ENCODE measurements at places on chromosomes 12 and 14.

- no peak for DNase-seq
Measured at GRCh38 chr12:28870839-28871440, 278.1 kb upstream of the FAR2 start.

DNA sequence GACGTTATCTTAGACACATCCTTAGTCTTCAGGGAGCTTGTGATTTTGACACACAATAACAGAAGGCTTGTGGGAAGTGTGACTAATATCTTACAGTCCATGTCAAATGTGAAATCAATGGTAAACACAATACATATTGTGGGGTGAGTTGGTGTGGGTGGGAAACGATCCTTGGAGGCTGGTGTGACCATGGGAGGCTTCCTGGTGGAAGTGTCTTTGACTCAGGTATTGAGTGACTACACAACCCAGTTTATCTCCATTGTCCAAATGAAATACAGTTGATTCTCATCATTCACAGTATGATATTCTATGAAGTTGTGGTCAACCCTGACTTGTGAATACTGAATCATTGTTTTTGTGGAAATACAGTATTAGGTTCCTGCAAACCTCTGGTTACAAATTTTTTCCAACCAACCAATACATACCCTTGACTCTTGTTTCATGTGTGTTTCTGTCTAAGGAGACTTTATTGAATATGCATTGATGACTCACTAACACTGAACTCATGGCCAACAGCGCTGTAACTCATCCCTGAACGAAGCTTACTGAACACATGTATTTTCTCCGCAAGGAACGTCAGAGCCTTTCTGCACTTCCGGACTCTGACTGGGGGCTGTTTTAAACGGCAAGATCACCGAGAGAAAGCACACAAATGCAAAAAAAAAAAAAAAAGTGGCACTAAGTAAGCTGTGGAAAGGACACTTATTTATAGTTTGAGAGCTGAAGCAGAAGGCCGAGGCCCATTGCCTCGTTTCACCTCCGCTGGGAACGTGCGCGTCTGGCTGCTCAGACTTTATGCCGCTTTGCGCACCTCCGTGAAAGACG lies 59.0 kb downstream of the CLMN start:
- no peak for DNase-seq

GRCh38 chr14:41187868-41188267 lies 418.8 kb upstream of the LRFN5 start:
- DNase-seq, result no peak

GRCh38 chr12:61797266-61797665 lies 462.9 kb upstream of the USP15 start:
- no peak for DNase-seq

- no peak for DNase-seq
Measured at GRCh38 chr12:53214687-53215455, 7.8 kb upstream of the ITGB7 start.

DNA sequence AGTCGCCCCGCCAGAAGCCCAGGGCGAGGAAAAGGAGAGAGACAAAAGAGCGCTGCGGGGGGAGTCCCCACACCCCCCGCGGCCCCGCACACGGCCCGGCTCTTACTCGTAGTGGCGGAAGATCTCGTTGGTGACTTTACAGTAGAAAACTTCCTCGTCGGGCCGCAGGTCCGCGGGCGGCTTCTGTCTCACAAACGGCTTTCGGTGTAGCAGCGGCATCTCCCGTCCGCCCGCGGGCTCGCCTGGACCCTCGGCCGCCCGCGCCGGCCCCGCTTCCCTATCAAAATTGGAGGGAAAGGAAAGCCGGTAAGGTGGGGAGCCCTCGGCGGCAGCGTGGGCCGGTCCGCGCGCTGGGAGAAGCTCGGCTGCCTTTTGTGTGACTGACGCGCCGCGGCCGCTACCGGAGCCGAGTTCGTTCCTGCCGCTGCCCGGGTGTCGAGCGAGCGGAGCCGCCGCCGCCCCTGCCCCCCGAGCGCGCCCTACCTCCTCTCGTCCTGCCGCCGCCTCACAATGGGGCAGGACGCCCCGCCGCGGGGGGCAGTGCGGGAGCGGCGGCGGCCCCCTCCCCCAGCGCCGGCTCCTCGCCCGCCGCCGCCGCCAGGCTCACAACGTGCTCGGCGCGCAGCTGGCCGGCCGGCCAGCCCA lies 652 bp downstream of the BAZ1A start:
- peak; percentile 55 for DNase-seq

GRCh38 chr12:70645494-70646317 lies 8.5 kb upstream of the PTPRB start:
- DNase-seq, result no peak

DNA sequence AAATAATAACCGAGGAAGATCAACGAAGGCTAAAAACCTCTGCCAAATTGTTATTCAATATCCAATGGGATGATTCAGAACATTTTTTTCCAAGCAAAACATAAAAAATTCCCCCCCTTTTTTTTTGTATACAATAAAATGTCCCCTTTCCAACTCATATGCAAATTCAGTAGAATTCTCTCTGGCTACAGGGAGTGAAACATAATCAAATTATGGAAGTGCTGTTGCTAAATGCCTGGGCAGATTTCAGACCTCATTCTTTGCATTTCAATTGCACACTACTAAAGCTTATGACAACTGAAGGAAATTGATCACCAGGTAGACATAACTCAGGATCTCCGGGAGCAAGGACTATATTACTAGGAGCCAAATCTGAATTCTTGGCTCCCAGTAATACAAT lies 51.0 kb downstream of the LMNTD1 start:
- DNase-seq, result no peak

DNA sequence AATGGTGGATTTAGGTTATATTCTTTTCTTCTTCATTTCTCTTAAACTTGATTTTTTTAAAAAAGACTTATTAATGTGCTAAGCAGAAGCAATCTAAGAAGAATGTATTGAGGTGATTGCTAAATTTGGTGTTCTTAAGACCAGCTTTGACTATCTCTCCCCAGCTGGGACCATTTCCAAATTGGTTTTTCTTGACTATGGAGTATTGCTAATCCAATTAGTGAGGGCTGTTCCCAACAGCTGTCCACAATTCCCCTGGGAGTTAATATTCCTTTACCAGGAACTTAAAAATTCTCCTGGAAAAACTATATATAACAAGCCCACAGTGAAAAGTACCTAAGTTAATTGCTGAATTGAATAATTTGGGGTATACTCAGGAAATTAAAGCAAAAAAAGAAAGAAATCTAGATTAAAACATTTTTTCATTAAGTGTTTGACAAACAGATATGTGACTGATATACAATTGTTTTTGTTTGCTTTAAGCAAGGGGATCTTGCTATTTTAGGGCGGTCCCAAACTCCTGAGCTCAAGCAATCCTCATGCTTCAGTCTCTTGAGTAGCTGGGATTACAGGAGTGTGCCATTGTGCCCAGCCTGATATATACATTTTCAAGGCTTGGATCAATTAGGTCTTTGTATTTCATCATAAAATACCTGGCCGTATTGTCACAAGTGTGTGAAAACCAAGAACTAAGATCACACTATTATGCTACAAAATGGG lies 105.0 kb downstream of the FAR2 start:
- DNase-seq, result no peak

GRCh38 chr14:55838529-55839052 lies 258.6 kb downstream of the KTN1 start:
- DNase-seq, result no peak

DNA sequence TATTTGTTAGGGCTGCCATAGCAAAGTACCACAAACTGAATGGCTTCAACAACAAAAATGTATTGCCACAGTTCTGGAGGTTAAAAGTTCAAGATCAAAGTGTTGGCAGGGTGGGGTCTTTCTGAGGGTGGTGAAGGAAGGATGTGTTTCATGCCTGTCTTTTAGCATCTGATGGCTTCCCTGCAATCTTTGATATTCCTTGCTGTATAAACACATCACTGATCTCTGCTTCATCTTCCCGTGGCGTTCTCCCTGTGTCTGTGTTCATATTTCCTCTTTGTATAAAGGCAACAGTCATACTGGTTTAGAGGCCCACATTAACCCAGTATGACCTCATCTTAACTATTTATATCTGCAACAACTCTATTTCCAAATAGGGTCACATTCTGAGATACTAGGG lies 167.5 kb downstream of the BTG1 start:
- DNase-seq, result no peak

DNA sequence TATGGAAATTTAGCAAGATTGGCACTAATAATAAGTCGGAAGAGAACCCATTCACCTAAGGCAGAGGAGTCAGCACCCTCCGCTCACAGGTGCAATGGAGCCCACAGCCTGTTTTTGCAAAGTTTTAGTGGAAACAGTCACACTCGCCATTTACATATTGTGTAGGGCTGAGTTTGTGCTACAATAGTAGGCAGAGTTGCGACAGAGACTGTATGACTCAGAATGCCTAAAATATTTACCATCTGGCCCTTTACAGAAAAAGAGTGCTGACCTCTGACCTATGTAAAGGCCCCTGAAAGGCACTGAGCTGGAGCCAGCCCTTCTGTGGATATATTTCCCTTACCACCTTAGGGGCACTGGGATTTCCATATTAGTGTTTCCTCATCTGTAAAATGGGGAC lies 79.0 kb downstream of the PRIMA1 start:
- DNase-seq, result no peak

GRCh38 chr14:68820119-68820518 lies 27.3 kb upstream of the ZFP36L1 start:
- DNase-seq, result no peak

DNA sequence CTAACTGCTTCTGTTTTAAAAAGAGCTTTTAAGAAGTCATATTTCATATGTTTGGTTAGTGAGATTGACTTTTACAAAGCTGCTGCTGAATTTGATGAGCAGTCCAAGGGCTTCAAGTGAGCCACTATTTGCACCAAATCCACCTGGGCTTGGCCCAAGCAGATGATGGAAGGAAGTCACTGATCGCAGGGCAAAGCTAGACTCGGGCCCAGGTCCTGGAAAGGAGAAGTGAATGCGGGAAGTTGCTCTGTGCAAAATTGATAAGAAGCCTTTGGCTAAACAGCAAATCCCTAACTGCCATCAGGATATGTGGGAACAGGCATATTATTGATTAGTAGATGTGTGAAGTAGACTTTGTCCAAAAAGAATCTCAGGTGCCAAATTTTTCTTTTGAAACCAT lies 30.5 kb downstream of the PLXNC1 start:
- no peak for DNase-seq

DNA sequence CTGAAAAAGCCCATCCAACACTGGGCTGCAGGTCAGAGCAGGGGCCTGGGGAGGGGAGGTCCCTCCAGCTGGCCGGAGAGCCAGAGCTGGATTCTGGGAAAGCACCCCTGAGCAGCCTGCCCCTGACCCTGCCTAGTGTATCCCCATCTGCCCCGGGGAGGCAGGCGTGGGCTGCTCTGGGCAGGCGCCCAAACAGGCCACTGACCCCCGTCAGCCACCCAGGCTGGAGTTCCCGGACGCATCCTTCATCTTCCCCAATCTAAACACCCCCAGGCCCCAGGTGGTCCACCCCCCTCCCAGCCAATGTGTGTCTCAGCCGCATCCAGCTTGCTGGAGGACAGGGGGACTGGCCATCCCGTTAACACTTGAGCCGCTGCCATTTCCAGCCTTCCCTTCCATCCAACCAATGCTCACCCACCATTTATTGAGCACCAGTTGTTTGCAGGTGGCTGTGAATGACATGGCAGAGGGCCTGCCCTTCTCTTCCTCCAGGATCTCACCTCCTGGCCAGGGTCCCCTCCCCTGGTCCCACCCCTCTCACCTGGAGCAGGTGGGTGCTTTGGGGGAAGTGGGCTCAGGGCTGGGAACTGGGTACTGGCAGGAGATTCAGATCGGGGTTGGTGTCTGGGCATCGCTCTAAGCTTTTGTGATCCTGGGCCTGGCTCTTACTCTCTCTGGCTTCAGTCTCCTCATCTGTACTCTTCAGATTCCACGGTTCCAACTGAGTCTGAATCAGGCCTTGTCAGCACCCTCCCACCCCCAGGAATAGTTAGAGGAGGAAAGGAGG lies 743 bp upstream of the DTX1 start:
- no peak for DNase-seq

DNA sequence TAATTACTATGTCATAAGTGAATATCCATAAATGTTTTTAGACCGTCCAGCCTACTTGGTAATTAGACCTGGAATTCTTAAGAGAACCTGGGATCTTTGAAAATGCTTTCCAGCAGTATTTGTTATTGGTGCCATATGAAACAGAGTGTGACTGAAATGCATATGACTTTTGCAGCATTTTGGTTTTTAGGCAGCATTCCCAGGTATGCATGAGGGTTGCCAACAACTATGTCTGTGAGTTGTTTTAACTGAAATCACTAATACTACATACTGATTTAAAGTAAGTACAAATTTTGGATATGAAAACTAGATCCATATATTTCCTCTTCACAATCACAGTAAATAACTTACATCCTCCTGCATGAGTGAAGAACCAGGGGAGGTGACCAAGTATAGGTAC lies 437.7 kb upstream of the FAR2 start:
- no peak for DNase-seq

GRCh38 chr14:96407935-96408570 lies 16.1 kb downstream of the AK7 start:
- no peak for DNase-seq

DNA sequence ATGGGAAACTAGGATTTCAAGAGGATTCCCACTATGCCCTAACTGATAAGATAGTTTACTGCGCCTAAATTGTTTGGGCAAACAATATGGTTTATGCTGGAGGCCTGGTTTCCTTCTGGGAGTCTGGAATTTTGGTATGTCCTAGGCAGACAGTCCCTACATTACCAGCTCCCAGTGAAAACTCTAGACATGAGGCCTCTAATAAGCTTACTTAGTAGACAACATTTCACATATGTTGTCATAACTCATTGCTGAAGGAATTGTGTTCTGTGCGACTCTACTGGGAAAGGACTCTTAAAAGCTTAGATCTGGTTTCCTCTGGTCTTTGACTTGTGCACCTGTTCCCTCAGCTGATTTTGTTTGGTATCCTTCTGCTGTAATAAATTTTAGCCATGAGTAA lies 18.0 kb upstream of the PRPF39 start:
- DNase-seq, result no peak

- DNase-seq, result no peak
Measured at GRCh38 chr14:64948612-64949210, 6.2 kb upstream of the GPX2 start.

- DNase-seq, result no peak
Measured at GRCh38 chr14:104288272-104288671, 149.9 kb downstream of the KIF26A start.

- no peak for DNase-seq
Measured at GRCh38 chr14:91847693-91848092, 19.6 kb downstream of the TC2N start.

DNA sequence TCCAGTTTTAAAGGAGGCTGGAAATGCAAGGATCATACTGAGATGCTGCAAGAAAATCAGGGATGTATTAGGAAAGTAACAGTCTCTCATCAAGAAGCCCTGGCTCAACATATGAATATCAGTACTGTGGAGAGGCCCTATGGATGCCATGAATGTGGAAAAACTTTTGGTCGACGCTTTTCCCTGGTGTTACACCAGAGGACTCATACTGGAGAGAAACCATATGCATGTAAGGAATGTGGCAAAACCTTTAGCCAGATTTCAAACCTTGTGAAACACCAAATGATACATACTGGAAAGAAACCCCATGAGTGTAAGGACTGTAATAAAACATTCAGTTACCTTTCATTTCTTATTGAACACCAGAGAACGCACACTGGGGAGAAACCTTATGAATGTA lies 24.5 kb downstream of the ZNF891 start:
- DNase-seq, result no peak

- no peak for DNase-seq
Measured at GRCh38 chr12:68766646-68767045, 20.7 kb downstream of the SLC35E3 start.

- DNase-seq, result peak; percentile 82
Measured at GRCh38 chr12:104154806-104155205, 16.8 kb upstream of the NFYB start.

- DNase-seq, result no peak
Measured at GRCh38 chr12:111209811-111210210, 159.1 kb downstream of the PHETA1 start.

Data from NCI-H774 (cell line).